ENCODE measurements at places on chromosomes 6 and 20.

DNA sequence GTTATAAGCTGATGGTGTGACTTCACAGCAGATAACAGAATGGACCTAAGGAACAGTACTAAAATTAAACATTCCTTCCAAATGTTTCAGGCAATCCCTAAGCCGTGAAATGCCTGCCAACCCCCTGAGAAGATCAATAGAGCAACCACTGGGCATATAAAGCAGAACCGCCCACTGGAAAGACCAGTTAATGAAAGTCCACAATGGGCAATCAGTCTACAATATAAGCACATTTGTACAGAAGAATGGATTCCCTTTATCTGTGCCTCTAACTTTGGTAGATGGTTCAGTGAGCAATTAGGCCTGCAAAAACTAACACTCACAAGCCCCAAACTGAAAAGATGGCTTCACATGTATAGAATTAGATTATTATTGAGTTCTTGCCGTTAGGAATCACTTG lies 286.6 kb downstream of the UBE3D start:
- DNase-seq = no peak

GRCh38 chr20:9838378-9839295 lies at the start of gene PAK5:
Gene PAK5, minus strand, starts transcription at chr20:9839076. Its CDS starts 194,748 bp downstream, at chr20:9644328.
- DNase-seq = no peak

DNA sequence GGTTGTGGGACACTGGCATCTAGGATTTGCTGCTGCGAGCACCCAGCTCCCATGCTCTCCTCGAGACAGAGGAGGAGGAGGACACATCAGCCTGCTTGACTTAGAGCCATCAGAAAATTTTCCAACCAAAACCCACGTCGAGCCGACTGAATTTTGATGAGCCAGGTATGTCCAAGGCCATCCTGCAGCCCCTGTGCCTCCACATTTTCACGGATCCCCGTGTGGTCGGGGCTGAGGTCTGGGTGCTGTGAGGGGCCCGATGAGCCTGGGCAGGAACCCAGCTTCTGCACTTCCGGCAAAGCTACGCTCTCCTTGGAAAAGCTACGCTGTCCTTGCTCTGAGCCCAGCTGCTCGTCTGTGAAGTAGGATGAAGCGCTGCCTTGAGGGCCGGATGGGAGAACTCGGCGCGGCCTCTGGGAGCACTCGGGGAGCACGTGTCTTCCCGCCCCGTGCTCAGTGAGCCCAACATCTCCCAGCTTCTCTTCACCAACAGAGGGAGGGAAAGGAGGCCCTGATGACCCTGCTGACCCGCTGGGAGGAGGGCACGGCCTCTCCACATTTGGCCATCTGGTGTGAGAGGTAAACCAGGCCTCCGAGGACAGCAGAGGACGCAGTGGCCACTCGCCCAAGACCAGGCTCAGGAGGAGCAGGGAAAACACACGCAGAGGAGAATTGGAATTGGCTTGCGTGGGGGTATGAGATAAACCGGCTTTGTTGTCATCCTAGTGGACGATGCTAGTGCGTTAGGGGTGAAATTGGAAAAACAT lies 33.9 kb downstream of the PSMG4 start:
- DNase-seq = no peak

- DNase-seq = no peak
Measured at GRCh38 chr6:35052694-35053565, 88.2 kb downstream of the TCP11 start.

GRCh38 chr20:31719644-31720485 lies 2.8 kb downstream of the BCL2L1 start:
- no peak for DNase-seq

DNA sequence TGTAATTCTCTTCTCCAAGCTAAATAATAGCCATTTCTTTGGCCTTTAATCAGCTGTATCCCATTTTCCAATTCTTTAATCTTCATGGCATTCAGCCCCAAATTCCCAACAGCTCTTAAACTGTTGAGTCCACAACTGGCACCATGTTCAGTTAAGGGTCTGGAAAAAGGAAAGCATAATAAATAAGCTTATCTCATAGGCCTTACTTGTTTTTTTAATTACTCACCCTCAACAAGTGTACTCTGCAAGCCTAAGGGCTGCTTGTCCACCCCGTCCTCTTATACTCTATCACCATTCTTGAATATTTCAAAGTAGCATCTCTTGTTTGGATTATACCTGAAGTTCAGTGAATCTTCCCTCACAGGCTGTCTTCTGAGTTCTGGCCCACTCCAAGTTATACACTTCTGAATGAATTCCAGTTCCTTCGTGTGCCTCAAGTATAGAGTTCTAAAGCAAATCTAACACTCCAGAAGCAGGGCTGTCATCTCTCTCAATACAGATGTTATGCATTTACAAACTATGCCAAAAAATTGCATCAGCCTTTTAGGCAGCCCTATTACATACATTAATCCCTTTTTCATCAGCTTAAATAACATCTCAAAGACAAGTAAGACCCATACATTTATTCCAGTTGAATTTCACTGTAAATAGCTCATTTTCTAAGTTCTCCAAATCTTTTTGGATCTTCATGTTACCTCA lies 98.7 kb downstream of the COL21A1 start:
- no peak for DNase-seq

Data from CD4-positive, alpha-beta T cell treated with Interleukin-2 at 100 ng/mL for 4 hours (primary cell).